ENCODE measurements at places on chromosomes 16 and 17.

DNA sequence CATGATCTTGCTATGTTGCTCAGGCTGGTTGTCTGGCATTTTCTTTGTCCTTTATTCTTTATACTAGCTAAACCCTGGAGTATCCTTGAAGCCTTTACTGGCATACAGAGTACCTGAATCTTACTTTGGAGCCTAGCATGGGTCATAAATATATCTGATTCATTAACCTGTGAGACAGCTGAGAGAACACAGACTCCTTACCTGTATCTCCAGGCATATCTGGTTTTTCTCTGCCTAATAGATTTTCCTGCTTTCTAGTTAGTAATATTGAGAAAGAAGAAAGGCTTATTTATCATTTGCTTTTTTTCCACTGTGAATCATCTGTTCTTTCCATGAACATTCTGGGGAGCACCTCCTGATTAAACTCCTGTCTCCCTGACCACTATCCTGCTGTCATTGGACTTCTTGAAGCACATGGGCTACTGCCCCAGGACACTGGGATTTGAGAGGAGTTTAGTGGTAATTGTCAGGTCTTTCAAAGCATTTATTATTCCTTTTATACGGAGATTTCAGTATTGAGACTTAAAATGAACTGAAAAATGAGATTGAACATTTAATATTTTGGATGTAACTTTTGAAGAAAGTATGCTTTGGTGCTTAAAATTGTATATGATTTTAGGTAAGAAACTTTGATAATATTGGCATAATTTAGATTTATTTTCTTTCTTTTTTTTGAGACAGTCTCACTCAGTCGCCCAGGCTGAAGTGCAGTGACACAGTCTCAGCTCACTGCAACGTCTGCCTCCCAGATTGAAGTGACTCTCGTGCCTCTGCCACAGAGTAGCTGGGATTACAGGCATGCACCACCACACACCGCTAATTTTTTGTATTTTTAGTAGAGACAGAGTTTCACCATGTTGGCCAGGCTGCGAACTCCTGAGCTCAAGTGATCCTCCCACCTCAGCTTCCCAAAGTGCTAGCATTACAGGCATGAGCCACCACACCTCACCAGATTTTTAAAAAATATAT lies 8.6 kb downstream of the PDP2 start:
- no peak for DNase-seq

DNA sequence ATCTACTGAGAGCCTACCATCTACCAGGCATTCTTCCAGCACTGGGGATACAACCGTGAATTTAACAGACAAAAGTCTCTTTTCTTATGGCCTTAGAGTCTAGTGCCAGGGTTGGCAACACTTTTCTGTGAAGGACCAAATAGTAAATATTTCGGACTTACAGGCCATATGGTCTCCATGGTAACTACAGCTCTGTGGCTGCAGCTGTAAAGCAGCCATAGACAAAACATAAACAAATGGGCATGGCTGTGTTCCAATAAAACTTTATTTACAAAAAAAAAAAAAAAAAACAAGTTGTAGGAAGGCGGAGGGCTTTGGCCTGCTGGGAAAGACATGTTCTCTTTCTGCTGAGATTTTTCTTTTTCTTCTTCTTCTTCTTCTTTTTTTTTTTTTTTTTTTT lies 98.7 kb downstream of the ABCC12 start:
- DNase-seq = no peak

DNA sequence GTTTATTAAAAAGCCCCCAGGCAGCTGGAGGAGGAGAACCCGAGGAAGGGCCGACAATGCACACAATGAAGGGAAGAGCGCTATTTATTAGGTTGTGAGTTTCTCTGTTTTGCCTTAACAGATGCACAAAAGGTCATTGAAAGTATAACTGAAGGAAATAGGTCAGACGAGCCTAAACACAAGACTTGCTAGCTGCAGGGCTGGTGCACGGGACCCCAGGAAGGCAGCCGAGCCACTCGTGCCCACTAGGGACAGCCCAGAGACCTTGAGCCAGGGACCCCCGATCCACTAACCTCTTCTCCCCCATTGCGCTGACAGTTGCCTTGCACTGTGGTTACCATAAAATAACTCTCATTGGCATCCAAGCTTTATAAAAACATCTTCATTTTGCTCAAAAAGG lies 11.3 kb downstream of the LITAFD start:
- DNase-seq = no peak

GRCh38 chr17:46115699-46116098 lies 77.5 kb downstream of the KANSL1 start:
- no peak for DNase-seq

DNA sequence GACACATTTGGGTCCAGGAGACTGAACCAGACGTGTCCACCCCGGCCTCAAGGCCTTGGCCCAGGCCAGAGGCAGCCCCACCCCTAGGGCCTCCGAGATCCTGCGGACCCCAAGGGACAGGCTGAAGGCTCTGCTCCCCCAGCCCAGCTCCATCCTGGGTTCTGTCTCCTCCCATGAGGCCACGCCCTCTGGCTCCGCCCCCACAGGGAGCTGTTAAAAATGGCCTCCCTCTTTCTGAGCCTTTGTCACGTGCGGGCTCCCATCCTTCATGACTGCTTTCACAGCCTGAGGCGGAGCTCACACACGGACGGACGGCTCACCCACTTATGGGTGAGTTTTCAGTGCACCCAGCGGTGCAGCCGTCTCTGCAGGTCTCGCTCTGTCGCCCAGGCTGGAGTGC lies 6.5 kb upstream of the CACNA1H start:
- DNase-seq = no peak

DNA sequence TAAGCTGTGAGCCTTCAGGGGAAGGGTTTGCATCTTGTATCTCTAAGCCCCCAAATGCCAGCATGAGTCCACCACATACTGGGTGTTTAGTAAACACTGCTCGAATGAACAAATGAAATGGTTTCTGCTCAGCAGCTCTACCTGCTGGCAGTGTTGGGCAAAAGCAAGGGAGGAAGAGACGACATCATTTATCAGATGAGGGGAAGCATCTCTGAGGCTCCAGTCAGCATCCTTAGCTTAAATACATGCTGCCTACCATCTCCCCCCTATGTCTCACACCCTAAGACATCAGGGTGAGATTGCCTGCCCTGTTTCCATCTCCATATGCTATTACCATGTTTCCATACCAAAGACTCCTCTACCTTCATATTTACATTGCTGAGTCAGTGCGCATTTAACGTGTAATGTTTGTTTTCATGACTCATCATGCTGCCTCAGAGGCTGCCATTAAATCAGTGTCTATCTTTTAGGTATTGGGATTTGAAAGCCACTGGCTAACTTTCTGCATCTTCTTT lies 379.8 kb downstream of the UTP18 start:
- peak; percentile 14 for DNase-seq

DNA sequence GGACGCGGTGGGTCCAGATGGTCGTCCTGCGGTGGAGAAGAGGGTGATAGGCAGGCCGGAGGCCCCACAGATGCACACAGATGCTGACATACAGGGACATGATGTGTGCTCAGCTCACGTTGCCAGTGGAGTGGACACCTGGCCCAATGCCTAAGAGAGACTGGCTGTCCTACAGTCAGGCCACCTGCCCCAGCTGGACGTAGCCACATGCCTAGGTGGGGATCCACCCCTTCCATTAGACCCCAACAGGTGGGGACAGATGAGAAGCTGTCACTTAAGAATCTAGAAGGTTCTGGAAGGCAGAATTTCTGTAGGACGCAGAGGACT lies 117.6 kb upstream of the ZNF750 start:
- no peak for DNase-seq
